Karpas-422 (cell line): ENCODE measurements at places on chromosomes 3 and 15.

GRCh38 chr3:108328821-108329486 lies 32.6 kb downstream of the HHLA2 start:
- no peak for DNase-seq

DNA sequence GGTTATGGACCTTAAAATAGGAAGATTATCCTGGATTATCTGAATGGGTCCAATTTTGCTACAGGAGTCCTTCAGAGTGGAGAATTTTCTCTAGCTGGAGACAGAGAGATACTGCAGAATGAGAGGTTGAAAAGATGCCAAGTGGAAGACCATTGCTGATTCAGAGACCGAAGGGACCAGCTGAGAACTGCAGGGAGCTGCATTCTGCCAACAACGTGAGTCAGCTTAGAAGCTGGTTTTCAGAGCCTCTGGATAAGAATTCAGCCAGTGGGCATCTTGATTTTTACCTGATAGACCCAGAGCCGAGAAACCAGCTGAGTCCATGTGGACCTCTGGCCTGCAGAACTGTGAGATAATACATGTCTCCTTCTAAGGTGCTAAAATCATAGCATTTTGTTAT lies 234.0 kb downstream of the NR2F2 start:
- no peak for DNase-seq

DNA sequence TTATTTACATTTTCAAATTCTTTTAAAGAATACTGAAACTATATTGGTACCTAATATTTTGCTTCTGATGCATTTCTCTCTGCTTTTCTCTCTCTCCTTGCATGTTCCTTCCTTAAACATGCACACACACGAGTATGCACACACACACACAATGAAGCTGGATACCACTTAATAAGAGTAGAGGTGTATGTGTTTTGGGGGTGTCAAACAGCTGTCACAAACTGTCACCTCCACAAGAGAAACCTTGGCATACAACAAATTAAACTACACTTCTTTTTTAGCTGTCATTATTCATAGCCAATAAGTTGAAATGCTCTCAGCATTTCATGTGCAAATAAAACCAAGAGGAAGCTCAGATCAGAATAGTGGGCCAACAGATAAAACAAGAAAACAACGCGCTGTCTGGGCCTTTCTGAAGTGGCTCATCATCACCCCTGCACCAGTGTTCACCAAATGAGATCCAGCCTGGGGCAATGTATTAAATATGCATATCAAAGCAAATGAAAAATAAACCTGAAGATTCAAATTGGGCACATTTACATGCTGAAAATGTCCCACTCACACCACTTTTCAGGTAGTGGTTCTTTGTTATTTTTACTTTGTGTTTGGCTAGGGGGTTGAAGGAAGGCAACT lies 9.7 kb downstream of the MEIS2 start:
- DNase-seq, result no peak

- no peak for DNase-seq
Observed at GRCh38 chr3:11084098-11084497, 70.2 kb upstream of the HRH1 start.

- DNase-seq, result no peak
Observed at GRCh38 chr3:56869157-56869889, 67.6 kb upstream of the ARHGEF3 start.

GRCh38 chr3:195012100-195012499 lies 258.9 kb downstream of the XXYLT1 start:
- no peak for DNase-seq

GRCh38 chr3:69425249-69425648 lies 39.4 kb upstream of the FRMD4B start:
- DNase-seq, result peak; percentile 67
